IMR-90 (cell line): ENCODE measurements at places on chromosomes 11 and 22. TPM values are rescaled to one million over a fixed set of nuclear protein-coding genes. Genes with fewer than 3 reads are reported as not detected.

The ZNRF3 gene
- total RNA-seq: 1.4 TPM in 2 replicates

The KDM4E gene
- total RNA-seq: not detected in 2 replicates

The USH1C gene
- not detected in 2 replicates for total RNA-seq

The PANX2 gene
- total RNA-seq: under 0.01 and 0.18 TPM in 2 replicates

The APOA5 gene
- total RNA-seq: not detected in 2 replicates

The OR52I1 gene
- not detected in 2 replicates for total RNA-seq

The RIBC2 gene
- 0.28 and 0.36 TPM in 2 replicates for total RNA-seq

The KCNJ11 gene
- total RNA-seq: not detected in 2 replicates

The LMO2 gene
- total RNA-seq: not detected in 2 replicates

DNA sequence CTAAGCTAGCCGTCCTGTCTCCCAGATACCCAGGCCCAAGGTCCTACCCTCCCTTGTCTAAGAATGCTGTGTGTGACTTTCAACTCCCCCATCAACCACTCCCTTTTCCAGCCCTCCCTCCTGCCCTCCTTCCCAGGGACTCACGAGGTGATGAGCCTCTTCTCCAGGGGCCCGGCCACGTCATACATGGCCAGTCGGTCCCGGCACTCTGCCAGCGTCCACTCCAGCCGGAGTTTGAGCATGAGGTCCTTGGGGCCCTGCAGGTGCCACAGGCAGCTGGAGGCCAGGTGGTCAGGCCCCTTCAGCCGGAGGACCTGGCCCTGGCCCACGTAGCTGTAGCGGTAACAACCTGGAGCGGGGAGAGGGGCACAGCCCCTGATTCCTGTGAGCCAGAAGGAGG, 20.1 kb downstream of the TMPRSS6 start:
- peak; percentile 5 for DNase-seq

DNA sequence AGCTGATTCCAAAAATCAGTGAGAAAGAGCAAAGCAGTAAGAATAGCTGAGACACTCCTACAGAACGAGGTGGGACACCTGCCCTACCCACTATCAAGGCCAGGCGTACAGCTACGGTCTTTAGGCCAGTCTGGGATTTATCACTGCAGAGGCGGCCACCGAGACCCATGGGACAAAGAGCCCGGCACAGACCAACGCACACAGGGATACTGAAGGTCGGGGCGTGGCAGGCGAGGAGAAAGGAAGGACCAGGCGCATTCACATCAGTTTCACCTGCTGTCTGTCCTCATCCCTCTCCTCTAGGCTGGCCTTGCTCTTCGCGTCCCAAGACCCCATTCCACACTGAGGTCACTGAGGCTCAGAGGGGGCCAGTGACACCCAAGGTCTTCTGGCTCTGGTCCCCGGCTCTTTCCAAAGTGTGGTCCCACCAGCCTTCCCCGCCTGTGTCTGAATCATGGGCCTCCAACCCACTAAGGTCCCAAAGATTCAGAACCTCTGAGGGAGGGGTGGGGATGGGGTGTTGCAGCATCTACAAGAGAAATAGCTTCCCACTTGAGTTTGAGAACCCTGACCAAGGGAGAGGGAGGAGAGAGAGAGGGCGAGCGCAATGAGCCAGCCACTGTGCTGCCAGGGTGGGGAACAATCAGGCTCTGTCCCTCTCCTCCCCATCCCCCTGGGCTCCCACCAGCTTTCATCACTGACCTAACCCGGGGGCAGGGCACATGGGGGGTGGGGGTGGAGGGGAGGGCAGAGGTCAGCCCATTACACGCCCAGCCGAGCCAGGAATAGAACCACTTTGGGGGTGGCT, 7.2 kb upstream of the PICK1 start:
- DNase-seq: no peak

- no peak for DNase-seq
Measured at GRCh38 chr22:20419664-20419951, 18.0 kb downstream of the SCARF2 start.

GRCh38 chr11:87970762-87971161, 204.5 kb downstream of the RAB38 start:
- no peak for DNase-seq

- peak; percentile 8 for DNase-seq
Measured at GRCh38 chr11:70587075-70587389, 188.7 kb downstream of the CTTN start.

- peak; percentile 12 for DNase-seq
Measured at GRCh38 chr22:21754523-21754922, 18.9 kb upstream of the YPEL1 start.

- peak; percentile 90 for DNase-seq
Measured at GRCh38 chr11:116913000-116913399, 75.6 kb upstream of the APOA1 start.

DNA sequence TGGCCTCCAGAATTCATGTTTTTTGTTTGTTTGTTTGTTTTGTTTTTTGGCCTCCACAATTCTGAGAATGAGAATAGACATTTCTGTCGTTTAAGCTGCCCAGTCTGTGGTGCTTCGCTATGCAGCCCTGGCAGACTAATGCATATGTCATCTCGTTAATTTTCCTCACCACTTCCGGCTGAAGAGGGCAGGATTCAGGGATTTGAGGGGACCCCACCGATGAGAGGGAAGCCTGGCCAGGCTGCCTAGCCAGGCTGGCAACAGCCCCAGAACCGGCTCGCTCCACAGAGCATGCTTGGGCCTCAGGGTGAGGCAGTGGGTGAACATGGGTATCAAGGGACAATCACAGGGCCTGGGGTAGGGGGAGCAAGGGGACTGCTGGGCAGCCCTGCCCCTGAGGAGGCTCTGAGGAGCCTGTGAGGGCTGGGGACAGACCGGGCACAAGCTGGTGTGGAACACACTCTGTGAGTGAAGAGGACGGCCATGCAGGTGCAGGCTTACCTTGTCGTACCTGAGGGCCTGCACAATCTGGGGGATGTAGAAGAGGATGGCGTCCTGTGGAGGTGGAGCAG, 47.8 kb upstream of the SERPIND1 start:
- DNase-seq: no peak

DNA sequence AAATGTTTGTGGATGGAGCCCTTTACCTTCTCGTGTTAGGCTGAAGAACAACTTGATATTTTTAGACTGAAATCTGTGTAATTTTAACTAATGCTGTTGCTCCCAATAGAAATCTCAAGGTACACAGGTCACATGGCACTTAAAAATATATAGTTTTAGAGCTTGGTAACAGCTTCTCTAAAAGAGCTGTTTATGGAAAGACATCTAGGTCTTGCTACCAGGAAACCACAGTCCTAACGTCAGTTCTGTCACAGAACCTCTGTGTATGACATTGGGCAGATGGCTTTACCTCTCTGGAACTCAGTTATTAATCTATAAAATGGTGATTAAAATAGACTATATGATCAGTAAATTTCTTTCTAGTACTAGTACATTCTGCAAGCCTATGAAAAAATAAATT, 35.4 kb downstream of the PAK1 start:
- no peak for DNase-seq

GRCh38 chr22:31566484-31566883, 70.1 kb downstream of the SFI1 start:
- DNase-seq: no peak

- DNase-seq: no peak
Measured at GRCh38 chr22:50445071-50445879, 29.6 kb downstream of the SBF1 start.

DNA sequence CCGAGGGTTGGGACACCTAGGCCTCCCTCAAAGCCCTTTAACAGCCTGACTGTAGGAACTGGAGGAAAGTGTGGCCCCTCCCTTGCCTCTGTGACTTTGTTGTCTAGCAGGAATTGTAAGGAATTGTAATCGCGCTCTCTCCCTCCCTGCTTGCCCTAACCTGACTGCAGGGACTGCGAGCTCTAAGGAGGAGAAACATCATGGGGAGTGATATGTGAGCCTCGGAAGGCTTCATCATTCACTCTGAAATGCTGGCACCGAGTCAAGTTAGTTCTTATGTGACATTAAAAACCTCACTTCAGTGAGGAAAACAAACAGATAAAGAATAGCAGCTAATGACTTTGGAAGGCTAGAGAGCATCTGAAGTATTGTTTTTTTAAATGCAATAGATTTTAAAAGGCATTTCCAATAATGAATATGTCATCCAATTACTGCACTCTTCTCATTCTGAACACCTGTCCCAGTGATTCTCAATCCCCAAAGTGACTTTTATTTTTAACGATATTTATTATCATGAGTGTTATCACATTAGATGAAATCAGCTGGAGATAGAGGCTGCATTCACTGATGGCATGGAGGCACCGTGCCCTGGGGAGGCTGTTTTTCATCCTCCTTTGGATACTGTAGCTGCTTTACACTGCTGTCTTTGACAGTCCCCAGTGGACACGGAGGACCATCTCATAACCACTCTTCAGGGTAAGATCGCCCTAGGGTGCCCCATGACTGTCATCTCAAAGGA, 58.5 kb upstream of the NTM start:
- DNase-seq: no peak
